ENCODE measurements at places on chromosomes 4 and X.
A peak's percentile ranks its signal among the peaks of the same experiment; 100 is the strongest.

DNA sequence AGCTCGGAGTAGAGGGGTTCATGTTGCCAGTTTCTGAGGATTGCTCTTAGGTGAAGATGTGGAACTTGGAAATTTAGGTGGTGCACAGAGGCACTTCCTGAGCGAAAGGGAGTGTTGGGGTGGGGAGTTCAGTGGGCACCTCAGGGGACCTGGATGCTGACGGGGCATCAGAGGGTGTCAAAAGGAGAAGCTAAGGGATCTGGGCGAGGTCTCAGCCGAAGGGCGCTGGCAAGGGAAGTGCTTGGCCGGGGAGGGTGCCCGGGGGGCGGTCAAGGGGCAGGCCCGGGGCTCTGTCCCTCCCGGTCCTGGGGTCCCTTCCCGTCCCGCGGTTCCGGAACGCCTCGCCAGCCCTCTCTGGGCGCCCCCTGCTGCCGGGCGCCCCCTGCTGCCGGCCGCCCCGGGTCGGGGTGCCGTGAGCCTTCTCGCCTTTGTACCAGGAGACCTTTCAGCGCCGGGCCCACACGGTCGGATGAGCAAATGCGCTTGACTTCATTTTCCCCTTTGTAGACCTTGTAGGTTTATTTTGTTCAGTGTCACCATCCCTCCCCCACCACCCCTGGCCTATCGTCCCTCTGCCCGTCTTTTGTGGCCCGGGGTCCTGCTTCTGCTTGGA is 3.0 kb upstream of the PHOX2B start:
- DNase-seq, result no peak

DNA sequence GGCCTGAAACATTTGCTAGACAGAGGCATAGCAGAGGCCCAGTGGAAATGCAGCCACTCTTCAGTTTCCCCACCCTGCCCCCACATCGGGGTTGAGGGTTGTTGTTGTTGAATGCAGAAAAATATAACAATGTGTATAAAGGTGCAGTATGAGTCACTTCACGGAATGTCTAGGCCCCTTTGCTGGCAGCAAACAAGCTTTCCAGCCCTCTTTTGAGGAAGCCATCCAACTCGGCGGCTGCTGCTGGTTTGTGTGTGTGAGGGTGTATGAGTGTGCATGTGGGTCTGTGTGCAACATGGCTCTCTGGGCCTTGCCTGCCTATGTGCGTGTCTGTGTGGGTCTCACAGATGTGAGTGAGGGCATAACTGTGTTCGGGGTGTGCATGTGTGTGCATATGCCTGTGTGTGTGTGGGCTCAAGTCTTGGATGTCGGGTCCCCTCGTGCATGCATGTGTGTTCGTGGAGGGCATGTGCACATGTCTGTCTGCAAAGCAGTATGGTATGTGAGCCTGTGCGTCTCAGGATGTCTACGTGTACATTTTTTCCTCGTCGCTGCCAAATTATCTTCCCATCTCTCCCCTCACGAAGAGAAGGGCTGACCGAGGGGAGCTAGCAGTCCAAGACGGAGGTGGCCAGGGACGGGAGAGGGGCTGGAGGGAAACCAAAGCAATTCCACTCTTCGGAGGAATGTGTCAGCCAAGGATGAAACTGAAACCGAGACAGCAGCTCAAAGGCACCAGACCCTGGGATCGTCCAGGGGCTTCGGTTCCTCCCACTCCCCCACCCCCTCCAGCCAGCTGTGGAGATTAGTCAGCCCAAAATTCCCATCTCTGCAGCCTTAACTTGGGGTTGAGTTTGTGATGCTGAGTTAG is 8.4 kb upstream of the ELF4 start:
- DNase-seq, result no peak

DNA sequence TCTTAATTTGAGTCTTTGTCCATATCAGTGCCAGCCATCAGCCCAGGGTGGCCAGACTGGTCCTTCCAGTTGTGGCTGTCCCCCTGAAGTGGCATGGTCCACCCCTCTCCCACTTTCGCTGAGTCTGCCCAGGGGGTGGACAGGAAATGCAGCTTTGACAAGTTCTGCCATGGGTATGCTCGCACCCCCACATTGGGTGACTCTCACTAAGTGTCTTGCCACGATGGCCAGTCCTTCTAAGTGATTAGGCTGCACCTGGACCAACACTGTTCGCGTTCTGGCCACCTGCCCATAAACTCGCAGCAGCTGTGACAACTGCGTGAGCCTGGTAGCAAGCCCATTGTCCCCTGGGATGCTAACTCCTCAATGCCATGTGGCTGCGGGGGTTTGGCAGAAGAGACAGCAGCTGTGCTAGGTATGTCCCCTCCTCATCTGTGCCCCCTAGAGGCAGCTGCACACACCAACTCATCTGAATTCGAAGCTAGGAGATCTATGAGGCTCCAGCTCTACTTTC is 10.0 kb upstream of the LNX1 start:
- DNase-seq, result peak; percentile 13

GRCh38 chrX:107935664-107936433 is 46.3 kb downstream of the TEX13B start:
- DNase-seq, result no peak

- no peak for DNase-seq
Measured at GRCh38 chr4:24809376-24809775, 14.0 kb downstream of the SOD3 start.

GRCh38 chr4:134308910-134309309 is 107.3 kb upstream of the PABPC4L start:
- DNase-seq, result no peak

GRCh38 chr4:76897536-76898384 is at the start of gene SOWAHB:
SOWAHB (minus strand) TSS chr4:76898144; CDS start chr4:76897849, 295 bp downstream.
- DNase-seq, result no peak

- no peak for DNase-seq
Measured at GRCh38 chr4:38415682-38416081, 248.3 kb upstream of the KLF3 start.

DNA sequence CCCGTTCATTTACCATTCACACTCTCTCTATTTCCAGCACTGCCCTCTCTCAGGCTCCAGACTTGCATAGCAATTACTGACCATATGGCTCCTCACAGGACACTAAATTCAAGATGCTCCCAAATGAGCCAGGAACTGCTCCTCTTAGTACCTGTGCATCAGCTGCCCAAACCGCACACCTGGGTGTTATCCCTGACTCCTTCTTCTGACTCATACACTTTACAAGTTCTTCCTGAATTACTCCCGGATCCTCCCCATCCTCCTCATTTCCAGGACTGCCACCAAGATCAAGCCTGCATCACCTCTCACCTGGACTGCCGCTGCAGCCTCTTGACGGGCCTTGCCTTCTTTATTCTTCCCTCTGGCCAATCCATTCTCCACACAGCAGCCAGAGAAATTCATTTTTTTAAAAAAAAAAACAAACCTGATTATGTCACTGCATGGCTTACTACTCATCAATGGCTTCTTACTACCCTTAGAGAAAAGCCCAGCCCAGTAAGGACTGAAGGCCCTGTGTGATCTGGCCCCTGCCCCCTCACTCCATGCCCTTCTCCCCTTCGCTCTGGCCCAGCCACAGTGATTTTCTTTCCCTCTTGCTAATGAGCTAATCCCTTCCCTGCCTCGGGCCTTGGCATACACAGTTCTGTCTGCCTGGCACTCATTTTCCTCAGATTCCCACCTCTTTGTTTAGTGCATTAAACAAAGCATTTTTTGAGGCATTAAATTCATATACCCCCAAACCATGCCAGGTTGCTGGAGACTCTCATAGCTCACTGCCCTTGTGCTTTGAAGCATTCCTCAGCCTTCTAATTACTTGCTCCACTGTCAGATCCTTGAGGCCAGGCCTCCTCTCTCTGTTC is 92.0 kb downstream of the PDGFRA start:
- DNase-seq, result no peak

GRCh38 chr4:1489639-1489995 is 83.4 kb upstream of the NKX1-1 start:
- no peak for DNase-seq

DNA sequence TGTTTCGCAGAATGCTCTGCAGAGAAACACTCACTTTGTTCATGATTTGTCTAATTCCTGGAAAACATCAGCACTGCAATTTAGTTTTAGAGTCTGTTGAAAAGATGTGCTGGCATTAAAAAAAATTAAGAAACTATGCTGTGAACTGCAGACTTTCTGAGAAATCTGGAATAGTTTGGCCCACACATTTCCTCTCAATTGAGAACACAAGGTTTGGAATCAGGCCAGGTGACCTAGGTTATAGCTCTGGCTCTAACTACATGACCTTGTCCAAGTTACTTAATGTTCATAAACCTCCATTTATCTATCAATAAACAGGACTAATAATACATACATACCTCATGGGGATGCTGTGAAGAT is 61.4 kb upstream of the ENPEP start:
- DNase-seq, result no peak

DNA sequence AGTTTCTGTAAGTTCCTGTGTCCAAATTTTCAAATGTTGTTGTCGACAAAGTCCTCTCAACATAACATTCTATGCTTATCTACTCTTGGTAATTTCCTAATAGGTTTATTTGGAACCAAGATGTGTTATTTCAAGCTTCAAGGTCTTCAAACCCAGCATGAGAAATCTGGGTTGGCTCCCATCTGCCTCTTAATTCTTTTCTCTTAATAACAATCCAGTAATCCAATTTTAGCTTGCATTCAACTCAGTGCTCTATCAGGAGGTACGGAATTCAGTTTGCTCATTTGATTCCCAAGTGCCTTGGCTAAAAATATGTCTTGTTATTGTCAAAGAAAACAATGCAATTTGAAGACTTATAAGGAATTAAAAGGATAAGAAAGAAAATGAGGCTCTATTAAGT is 235.5 kb upstream of the MID1 start:
- no peak for DNase-seq

- DNase-seq, result no peak
Measured at GRCh38 chrX:74272230-74272629, 31.8 kb upstream of the ZCCHC13 start.

DNA sequence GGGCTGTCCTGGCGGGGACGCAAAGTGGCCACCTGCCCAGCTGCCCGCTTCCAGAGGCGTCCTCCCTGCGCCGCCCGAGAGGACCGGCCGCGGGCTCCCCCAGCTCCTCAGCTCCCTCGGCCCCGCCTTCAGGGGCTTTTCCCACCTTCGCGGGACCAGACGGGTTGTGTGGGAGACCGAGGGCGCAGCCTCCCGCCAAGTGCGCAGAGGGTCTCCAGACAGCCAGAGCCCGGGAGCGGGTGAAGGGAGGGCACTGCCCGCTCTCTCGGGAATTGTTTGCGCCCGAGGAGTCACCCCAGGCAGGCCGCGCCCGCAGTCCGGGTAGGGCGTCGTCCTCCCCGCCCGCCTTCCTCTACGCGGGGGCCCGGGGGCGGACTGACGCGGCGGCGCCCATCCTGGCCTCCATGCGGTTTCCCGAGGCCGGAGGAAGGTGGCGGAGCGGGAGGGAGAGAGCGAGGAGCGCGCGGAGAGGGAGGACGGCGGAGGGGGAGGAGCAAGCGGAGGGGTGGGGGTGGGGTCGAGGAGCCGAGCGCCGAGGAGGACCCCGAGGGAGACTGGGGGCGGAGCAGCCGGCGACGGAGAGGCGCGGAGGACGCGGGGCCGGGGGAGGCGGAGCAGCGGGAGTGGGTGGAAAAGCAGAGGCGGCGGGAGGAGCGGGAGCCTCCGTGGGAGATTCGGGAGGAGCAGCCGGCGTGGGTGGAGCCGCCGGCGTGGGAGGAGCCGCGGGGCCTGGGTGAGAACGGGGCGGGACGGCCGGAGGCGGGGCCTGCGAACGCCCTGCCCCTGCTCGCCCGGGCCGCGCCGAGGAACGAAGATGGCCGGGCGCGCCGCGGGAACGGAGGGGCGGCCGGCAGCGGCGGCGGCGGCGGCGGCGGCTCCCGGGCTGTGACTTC is 47.5 kb downstream of the CLDN34 start:
- peak; percentile 71 for DNase-seq

GRCh38 chr4:186067757-186068385 is 1.1 kb upstream of the TLR3 start:
- DNase-seq, result peak; percentile 48

DNA sequence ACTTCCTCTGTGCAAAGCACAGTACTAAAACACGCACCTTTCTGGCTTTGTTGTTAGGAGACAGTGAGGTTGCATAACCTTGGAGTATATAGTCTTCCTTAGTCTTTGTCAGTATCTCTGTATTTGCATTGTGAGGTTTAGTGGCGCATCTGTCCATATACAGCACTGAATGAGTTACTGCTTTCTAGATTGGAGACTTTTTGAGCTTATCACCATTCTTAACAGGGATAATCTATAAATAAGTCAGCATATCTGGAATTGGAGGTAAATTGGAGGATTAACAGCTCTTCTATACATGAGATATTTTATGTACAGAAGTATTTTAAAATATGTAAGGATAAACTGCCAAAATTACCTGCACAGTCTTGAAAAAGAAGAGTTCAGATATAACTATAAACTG is 4.3 kb downstream of the FHDC1 start:
- no peak for DNase-seq

DNA sequence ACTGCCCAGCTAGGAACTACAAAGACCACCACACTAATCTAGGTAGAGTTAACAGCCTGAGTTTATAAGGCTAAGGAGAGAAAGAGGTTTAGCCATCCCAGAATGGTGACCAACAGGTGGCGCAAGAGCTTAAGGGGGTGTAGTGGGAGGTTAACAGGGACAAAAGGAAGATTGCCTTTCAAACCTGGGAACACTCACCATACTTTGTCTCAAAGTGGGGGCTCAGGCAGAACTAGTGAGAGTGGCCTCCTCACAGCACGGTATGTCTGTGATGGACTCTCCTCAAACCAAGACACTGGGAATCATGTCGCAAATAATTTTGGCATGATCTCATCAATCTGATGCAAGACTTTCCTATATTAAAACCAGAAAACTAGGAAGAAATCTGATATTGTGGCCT is 23.4 kb downstream of the CCNI start:
- DNase-seq, result peak; percentile 43

GRCh38 chr4:10336471-10336870 is 120.8 kb downstream of the ZNF518B start:
- no peak for DNase-seq

Measured in tibial nerve (tissue), 4 donors.